ENCODE measurements at places on chromosomes 1 and 21. TPM values are rescaled to one million over a fixed set of nuclear protein-coding genes. Genes with fewer than 3 reads are reported as not detected.

BACH1 gene
- 6.3 TPM for total RNA-seq

PLCH2 gene
- total RNA-seq, result 0.36 TPM

CD1B gene
- total RNA-seq, result not detected

GBP1 gene
- total RNA-seq, result 0.07 TPM

PTCH2 gene
- 0.08 TPM for total RNA-seq

SPATA21 gene
- 0.17 TPM for total RNA-seq
